Stimulated activated CD4-positive, alpha-beta T cell treated with anti-CD3 and anti-CD28 coated beads, Interleukin-1b, Interleukin-23, amount 100 ng/mL, for 4 hours (primary cell): ENCODE measurements at places on chromosomes 2 and 18.

DNA sequence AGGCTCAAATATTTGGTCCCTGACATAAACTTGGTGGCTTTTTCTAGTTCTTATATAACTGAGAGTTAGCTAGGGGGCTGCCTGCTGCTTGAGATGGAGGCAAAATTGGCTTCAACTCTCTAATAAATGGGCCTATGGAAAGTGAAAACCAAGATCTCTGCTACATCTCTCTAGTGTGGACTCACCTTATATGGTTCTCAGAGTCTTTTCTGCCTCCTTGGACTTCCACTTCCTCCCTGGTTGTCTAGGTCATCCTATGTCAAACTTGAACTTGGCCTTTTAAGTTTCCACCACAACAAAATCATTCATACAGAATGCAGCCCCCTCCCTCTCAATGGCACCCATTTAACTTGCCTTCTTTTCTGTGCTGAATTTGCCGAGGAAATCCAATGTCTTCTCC is 23.9 kb upstream of the ARHGAP25 start:
- no peak for DNase-seq

DNA sequence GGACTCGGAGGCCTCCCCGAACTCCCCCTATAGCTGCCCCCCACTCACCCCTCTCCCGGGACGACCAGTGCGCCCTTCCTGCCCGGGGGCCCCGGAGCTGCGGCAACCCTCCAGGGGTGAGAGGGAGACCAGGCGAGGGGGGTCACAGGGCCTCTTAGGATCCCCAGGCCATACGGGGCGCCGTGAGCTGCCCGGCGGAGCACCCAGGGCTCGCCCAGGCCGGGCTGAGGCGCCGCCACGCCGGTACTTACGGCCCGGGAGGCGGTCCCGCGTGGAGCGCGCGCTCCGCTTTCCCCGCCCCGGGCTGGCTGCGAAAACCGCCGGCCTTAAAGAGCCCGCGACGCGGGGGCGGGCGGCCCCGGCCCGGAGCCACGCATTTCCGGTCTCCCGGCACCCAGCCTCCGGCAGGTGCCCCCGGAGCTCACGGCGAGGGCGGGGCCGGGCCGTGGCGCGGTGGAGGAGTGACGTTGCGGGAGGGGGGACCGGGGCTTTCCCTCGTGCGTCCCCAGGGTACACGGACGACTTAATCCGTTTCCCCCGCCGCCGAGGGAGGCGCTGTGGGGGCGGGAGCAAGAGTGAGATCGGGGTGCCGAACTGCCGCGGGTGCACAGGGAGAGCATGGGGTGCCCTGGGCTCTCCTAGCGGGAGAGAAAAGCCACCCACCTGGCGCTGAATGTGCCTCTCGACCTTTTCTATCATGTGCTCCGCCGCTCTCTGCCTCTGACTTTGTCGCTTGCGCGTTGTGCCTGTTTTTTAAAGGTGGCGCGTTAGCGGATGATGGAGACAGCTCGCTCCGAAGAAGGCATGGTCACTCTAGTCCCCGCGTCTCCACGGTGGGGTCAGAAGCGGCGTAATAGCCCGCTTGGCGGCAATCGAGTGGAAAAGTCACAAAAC is at the start of gene METTL21A:
TSS of gene METTL21A (minus strand) at position 381 of the 894 bp plus-strand sequence. CDS start 1,019 bp downstream, outside the sequence.
- peak; percentile 93 for DNase-seq

- no peak for DNase-seq
These were observed 1083.2 kb downstream of the SOCS6 start for GRCh38 chr18:71371951-71372605.

- no peak for DNase-seq
These were observed 14.4 kb upstream of the BBS5 start for GRCh38 chr2:169464882-169465281.

- DNase-seq, result no peak
These were observed 475.8 kb upstream of the SLC39A10 start for GRCh38 chr2:195181059-195181705.

- no peak for DNase-seq
These were observed 1.8 kb downstream of the SLC4A3 start for GRCh38 chr2:219628986-219629901.

DNA sequence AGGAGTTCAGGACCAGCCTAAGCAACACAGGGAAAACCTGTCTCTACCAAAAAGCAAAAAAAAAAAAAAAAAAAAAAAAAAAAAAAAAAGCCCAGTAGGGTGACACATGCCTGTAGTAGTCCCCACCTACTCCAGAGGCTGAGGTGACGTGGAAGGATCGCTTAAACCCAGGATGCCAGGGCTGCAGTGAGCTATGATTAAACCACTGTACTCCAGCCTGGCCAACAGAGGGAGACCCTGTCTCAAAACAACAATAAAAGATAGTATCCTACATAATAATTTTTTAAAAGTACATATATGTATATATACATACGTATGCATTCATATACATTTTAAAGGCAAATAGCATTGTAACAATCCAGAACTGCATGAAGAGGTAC is 51.7 kb downstream of the SOS1 start:
- DNase-seq, result no peak

GRCh38 chr18:26803643-26804042 is 61.9 kb downstream of the AQP4 start:
- no peak for DNase-seq

GRCh38 chr2:1170241-1170640 is 219.6 kb downstream of the SNTG2 start:
- DNase-seq, result no peak

DNA sequence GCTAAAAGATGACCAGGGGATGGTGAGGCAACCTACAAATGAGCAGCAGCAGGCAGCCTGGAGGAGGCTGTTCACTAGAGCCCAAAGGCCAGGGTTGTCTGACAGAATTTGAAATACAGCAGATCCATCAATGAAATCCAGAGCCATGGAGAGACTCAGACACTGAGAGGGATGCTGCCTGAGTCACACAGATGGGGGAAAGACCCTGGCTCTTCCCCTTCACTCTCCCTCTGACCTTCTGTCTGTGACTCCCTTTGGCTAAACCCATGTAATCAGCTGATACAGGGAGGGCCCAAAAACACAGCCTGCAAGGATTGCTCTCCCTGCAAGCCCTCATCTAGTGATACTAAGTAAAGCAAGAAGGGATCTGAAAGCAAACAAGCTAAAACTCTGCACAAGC is 166.5 kb upstream of the SPOPL start:
- no peak for DNase-seq

DNA sequence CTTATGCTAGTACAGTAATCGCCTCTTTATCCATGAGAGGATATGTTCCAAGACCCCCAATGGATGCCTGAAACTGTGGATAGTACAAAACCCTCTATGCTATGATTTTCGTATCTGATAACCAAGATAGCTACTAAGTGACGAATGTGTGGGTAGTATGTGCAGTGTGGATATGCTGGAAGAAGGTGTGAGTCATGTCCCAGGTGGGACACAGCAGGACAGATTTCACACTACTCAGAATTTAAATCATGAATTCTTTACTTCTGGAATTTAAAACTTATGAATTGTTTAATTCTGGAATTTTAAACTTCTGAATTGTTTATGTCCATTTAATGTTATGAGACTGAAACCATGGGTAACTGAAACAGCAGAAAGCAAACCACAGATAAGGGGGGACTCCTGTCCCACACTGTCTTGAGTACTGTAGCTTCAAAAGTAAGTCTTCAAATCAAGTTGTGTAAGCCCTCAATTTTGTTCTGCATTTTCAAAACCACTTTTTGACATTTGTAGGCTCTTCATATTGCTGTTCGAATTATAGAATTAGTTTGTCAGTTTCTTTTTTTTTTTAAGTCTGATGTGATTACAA is 116.0 kb downstream of the LTBP1 start:
- DNase-seq, result no peak

GRCh38 chr2:41000906-41001305 is 549.0 kb upstream of the SLC8A1 start:
- no peak for DNase-seq

DNA sequence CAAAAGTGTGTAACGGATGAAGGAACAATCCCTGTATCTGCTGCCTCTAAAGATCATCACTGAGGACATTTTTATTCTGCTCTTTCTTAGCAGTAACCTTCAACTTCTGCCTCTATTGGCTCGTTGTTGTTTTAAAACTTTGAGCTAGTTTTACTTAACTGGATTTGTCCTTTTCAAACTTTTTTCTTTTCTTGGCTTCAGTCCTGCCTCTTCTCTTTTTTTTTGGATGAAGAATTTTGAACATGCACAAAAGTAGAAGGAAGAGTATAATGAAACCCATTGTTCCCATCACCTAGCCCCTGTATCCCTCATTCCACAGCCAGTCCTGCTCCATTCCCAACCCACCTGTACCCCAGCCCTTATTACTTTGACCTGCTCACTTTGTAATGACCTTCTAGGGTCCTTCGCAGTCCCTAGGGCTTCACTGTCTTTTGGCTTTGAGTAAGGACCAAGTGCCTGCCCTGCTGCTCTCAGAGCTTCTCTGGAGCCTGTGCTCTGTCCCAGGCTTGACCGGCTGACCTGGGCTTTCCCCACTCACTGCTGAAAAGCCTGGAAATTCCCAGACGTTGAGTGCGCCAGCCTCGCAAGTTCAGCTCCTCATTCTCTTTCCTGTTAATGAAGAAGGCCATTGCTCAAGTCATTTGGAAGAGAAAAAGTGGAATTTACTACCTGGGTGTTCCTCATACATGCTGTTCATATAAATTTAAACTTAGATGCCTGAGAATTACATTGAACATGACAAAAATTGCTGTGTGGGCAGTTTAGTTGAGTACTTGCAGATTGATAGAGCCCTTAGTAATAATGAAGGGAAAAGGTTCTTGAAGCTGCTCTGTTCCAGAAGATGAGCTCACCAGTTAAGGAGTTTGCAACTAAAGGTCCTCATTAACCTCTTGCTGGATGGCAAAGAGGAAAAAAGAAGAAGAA is 149.3 kb upstream of the ALPP start:
- no peak for DNase-seq

DNA sequence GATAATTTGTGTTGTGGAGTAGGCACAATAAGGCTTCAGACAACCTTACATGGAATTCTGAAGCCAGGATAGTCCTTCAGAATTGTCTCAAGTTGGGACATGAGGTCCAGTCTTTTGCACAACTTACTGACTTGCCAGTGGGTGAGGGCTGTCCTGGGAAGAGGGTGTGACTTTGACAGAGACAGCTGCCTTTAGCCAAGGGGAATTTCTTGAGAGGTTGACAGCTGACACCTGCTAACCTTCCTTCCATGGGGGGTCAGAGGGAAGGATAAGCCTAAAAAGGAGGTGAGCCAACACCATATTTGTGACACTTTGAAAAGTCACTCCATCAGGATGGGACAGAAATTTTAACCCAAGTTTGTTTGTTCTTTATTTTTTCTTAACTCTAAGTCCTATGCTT is 907.8 kb upstream of the CRIM1 start:
- DNase-seq, result no peak

DNA sequence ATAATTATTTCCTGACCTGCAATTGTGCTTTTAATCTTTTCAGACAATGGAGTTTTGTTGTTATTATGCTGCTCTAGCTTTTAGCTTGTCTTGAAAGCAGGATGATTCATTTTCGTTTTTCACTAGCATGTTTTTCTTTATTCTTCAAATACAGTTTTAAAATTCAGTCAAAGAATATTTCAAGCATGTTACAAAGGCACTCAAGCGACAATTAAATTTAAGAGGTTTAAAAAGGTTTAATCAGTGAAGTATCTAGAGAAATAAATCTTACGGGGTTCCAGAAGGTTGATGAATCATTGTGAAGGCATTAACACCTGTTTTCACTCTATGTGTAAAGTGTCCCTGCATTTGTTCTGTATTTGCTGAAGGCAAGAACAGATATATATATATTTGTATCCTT is 390.7 kb upstream of the TMEFF2 start:
- no peak for DNase-seq

GRCh38 chr2:39411181-39411944 is 25.7 kb downstream of the MAP4K3 start:
- DNase-seq, result no peak
